ENCODE measurements at places on chromosomes 2 and 18.

DNA sequence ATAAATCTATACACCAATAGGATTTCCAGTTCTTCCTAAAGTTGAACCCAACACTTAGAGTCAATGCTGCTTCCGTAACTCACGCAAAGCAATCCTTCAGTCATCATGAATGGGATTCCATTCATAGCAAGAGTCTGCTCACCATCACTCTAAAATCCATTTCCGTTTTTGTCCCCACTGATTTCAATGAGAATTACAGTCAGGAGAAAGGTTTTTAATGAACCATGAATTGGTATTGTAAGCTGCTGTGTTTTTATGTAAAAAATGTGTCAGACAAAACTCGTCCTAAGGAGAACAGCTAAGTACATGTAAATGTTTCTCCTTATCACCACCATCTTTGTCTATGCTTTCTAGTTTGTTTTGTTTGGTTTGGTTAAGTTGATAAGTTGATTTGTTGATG, 391.5 kb downstream of the IRS1 start:
- no peak for DNase-seq
- H3K4me1 ChIP-seq = no peaks in the 10 kb centered on the region
- H3K4me3 ChIP-seq = no peak overlapping the region
- H3K27ac ChIP-seq = no peak overlapping the region

DNA sequence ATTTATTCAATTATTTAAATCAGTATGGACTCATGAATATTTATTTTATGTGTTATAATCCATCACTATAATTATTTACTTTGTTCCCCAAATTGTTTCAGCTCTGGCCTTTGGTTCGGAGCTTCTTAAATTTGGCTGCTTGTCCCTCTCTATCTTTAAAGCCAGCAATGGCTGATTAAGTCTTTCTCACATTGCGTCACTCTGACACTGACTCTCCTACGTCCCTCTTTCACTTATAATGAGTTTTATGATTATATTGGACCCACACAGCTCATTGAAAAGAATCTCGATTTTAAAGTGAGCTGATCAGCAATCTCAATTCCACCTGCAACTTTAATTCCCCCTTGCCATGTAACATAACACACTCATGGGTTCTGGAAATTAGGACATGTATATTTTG, 185.2 kb upstream of the SLC39A10 start:
- H3K4me1 ChIP-seq = no peaks in the 10 kb centered on the region
- no peak overlapping the region for H3K4me3 ChIP-seq
- no peak for DNase-seq
- no peaks in the 10 kb centered on the region for H3K27me3 ChIP-seq
- H3K36me3 ChIP-seq = no peaks in the 10 kb centered on the region

GRCh38 chr2:196415384-196415783, 224.1 kb upstream of the CCDC150 start:
- no peaks in the 10 kb centered on the region for H3K4me1 ChIP-seq
- no peak overlapping the region for H3K4me3 ChIP-seq
- H3K27me3 ChIP-seq = no peaks in the 10 kb centered on the region

GRCh38 chr2:46538393-46538792, 59.0 kb downstream of the TMEM247 start:
- no peak overlapping the region for H3K27ac ChIP-seq
- H3K27me3 ChIP-seq = no peaks in the 10 kb centered on the region
- H3K4me1 ChIP-seq = peaks cover 79% of the 10 kb centered on the region
- no peaks in the 10 kb centered on the region for H3K36me3 ChIP-seq

DNA sequence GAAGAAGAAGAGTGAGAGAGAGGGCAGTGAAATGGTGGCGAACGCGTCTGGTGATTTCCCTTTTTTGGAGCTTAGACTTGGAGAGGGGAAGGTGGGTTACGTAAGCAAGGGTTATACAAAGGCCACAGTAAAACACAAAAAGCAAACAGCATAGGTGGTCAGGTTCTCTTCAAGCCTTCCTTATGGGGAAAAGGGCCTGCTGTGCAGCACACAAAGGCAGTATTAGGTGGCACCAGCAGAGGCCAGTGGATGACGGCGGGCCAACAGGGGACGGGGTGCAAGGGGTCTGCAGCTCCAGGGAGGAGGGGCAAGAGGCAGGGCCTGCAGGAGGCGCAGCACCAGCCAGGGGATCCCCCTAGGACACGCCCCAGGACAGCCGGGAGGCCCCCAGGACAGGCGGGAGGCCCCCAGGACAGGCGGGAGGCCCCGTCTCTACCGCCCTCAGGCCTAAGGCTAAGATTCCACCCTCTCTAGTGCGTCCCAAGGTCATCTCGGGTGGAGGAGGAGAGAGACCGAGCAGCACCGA, 32.6 kb upstream of the NPC1 start:
- DNase-seq = peak; percentile 79
- peaks cover 38% of the 10 kb centered on the region for H3K27me3 ChIP-seq
- peaks cover 21% of the 10 kb centered on the region for H3K4me1 ChIP-seq
- peak overlapping the region; percentile 5 for H3K27ac ChIP-seq
- no peaks in the 10 kb centered on the region for H3K36me3 ChIP-seq
- peak overlapping the region; percentile 33 for H3K4me3 ChIP-seq

- H3K36me3 ChIP-seq = no peaks in the 10 kb centered on the region
- H3K4me3 ChIP-seq = no peak overlapping the region
Measured at GRCh38 chr2:224310943-224311625, 90.8 kb downstream of the FAM124B start.
